Spleen (tissue), 13 donors: ENCODE measurements at places on chromosomes 16 and 17.
A peak's percentile ranks its signal among the peaks of the same experiment; 100 is the strongest.

DNA sequence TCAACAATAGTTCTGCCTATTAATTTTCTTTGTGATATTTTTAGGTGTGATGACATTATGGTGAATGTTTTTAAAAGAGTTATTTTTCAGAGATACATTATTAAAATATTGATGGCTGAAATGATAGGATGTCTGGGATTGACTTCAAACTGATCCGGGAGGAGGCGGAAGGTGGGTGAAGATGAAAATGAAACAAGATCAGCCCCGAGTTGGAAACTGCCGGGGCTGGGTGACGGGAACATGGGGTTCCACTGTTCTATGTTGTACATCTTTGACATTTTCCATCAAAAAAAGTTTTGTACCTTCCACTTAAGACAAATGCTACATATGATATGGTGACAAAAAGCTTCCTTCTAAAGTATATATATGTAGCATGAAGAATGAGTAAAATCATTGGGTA is 336.9 kb downstream of the XYLT1 start:
- no peaks in the 10 kb centered on the region for H3K36me3 ChIP-seq
- no peak overlapping the region for H3K27ac ChIP-seq
- no peak overlapping the region for H3K4me3 ChIP-seq
- H3K27me3 ChIP-seq, result no peaks in the 10 kb centered on the region
- DNase-seq, result no peak

- DNase-seq, result peak; percentile 79
- peaks cover 2% of the 10 kb centered on the region for H3K4me1 ChIP-seq
- H3K27me3 ChIP-seq, result no peaks in the 10 kb centered on the region
- H3K36me3 ChIP-seq, result no peaks in the 10 kb centered on the region
Measured at GRCh38 chr17:20121359-20122253, 112.4 kb downstream of the SPECC1 start.

GRCh38 chr17:77493238-77493820 is 352.6 kb downstream of the SEC14L1 start:
- H3K36me3 ChIP-seq, result peaks cover 87% of the 10 kb centered on the region
- no peaks in the 10 kb centered on the region for H3K27me3 ChIP-seq
- no peak overlapping the region for H3K4me3 ChIP-seq

GRCh38 chr16:78179666-78180065 is 80.2 kb downstream of the WWOX start:
- no peaks in the 10 kb centered on the region for H3K4me1 ChIP-seq
- H3K36me3 ChIP-seq, result peaks cover 7% of the 10 kb centered on the region
- H3K27me3 ChIP-seq, result no peaks in the 10 kb centered on the region
- H3K27ac ChIP-seq, result no peak overlapping the region
- no peak for DNase-seq

DNA sequence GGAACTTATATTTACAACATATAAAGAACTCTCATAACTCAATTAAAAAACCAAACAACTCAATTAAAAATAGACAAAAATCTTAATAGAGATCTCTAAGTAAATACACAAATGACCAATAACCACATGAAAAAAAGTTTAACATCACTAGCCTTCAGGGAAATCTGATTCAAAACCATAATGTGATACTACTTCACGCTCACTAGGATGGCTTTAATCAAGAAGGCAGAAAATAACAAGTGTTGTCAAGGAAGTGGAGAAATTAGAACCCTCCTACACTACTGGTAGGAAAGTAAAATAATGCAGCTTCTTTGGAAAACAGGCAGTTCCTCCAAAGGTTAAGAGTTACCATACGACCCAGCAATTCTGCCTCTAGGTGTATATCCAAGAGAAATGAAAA is 8.4 kb downstream of the PHF12 start:
- H3K4me1 ChIP-seq, result peaks cover 75% of the 10 kb centered on the region
- peaks cover 44% of the 10 kb centered on the region for H3K36me3 ChIP-seq
- H3K27me3 ChIP-seq, result no peaks in the 10 kb centered on the region
- no peak overlapping the region for H3K27ac ChIP-seq
- no peak overlapping the region for H3K4me3 ChIP-seq
- no peak for DNase-seq

DNA sequence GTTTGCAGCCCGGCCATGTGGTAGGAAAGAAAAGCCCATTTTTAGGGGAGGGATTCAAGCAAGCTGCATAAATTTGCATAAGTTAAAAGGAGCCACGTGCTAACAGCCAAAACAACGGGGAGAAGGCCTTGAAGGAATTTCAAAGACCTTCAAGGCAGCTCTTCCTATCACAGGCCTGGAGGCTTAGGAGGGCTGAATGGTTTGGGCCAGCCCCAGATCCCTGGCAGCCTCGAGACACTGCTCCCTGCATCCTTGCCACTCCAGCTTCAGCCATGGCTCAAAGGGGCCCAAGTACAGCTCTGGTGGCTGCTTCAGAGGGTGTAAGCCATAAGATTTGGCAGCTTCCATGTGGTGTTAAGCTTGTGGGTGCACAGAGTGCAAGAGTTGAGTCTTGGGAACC is 22.6 kb downstream of the PRDM7 start:
- no peak overlapping the region for H3K27ac ChIP-seq
- H3K36me3 ChIP-seq, result no peaks in the 10 kb centered on the region
- H3K27me3 ChIP-seq, result no peaks in the 10 kb centered on the region
- DNase-seq, result no peak
- no peak overlapping the region for H3K4me3 ChIP-seq

GRCh38 chr17:32386844-32387243 is 36.9 kb downstream of the ZNF207 start:
- no peak overlapping the region for H3K27ac ChIP-seq
- no peak overlapping the region for H3K4me3 ChIP-seq
- H3K27me3 ChIP-seq, result no peaks in the 10 kb centered on the region
- peaks cover 12% of the 10 kb centered on the region for H3K36me3 ChIP-seq

DNA sequence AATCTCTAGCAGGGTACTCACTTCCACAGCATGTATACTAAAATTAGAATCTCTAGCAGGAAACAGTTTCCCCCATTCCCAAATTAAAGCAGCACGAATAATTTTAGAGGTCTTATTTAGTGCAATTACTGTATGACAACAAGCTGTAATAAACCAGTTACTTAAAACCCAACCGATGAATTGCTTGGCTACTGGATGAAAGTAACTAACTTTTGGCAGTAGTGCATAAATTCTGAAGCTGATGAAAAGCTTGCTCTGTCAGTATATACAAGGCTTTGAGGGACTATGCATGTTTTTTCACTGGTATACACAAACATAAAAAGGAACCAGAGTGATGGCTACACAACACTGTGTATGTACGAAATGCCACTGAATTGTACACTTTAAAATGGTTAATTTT is 89.4 kb downstream of the CFDP1 start:
- H3K36me3 ChIP-seq, result peaks cover 16% of the 10 kb centered on the region
- no peak for DNase-seq
- H3K4me1 ChIP-seq, result peaks cover 32% of the 10 kb centered on the region
- H3K27ac ChIP-seq, result no peak overlapping the region

DNA sequence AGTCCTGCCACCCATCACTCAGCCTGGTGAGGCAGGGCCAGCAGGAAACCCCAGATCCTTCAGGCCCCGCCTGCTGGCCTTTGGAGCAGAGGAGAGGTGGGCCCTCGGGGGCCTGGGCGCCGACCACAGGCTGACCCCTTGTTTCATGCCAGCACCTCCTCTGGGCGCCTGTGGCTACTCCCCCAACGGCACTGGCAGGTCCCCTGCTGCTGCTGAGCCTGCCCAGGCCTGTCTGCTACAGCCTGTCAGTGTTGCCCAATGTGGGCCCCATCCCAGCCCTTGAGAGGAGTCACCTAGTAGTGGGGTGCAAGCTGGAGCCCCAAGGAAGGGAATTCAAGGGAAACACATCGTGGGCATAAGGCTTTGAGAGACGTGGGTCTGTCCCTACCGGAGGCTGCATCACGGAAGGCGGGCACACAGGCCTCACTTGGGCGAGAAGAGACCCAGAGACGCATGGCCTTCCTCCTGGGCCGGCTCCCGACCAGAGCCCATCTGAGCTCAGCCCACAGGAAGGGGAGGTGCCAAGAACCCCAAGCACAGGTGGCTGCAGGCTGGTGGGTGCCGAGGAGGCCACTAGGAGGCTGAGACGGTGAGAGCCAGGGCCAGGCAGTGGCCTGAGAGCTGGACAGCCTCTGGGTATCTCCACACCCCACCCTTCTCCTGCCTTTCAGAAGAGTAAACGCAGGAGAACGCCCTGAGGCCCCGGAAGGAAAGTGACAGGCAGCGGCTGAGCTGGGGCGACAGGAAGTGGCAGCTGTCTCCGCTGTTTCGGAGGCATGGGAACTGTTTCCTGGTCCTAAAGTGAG is 8.0 kb upstream of the FASN start:
- H3K4me3 ChIP-seq, result peak overlapping the region; percentile 40
- no peaks in the 10 kb centered on the region for H3K36me3 ChIP-seq
- H3K4me1 ChIP-seq, result peaks cover 50% of the 10 kb centered on the region
- peak; percentile 91 for DNase-seq
- no peaks in the 10 kb centered on the region for H3K27me3 ChIP-seq
